ENCODE measurements at places on chromosomes 7 and 10.

DNA sequence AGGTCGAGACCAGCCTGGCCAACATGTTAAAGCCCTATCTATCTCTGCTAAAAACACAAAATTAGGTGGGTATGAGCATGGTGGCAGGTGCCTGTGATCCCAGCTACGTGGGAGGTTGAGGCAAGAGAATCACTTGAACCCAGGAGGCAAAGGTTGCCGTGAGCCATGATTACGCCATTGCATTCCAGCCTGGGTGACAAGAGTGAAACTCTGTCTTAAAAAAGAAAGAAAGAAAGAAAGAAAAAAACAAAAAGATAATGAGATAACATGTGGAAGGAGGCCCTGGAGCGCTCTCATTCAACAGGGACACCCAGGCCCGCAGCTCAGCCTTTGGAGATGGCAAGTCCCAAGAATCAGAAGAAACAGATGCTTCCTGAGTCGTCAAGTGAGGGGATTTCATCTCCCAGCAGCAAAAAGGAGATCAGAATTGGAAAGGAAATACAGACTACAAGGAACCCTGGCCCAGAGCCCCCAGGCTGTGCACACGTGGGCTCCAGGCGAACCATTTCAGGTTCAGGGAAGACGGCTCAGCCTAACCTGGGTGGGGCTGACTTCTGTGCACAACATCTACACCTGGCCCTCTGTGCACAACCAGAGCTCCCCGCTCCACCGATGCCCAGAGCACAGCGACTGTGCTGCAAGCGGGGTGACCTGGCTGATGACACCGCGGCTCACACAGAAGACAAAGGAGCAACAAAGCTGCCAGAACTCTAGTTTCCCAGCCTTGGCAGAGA, 33.3 kb downstream of the GNA12 start:
- no peak for DNase-seq

- no peak for DNase-seq
Observed at GRCh38 chr10:126009650-126010049, 113.3 kb downstream of the FANK1 start.

DNA sequence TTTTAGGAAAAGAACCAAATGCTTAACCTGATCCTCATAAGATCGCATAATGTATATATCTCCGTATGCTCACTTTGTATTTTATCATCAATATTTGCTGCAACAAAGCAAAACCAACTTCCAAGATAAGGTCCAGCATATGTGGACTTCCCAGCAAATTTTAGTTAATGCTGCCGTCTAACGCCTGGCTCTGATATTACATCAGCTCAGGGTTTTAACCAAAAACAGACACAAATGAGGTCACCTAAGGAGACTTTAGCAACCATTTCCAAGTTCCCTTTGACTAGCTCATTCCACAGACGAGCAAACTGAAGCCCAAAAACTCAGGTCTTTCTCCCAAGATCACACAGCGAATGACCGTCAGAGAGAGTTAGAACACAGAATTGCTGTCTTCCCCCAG, 59.4 kb upstream of the UCN3 start:
- DNase-seq: no peak

DNA sequence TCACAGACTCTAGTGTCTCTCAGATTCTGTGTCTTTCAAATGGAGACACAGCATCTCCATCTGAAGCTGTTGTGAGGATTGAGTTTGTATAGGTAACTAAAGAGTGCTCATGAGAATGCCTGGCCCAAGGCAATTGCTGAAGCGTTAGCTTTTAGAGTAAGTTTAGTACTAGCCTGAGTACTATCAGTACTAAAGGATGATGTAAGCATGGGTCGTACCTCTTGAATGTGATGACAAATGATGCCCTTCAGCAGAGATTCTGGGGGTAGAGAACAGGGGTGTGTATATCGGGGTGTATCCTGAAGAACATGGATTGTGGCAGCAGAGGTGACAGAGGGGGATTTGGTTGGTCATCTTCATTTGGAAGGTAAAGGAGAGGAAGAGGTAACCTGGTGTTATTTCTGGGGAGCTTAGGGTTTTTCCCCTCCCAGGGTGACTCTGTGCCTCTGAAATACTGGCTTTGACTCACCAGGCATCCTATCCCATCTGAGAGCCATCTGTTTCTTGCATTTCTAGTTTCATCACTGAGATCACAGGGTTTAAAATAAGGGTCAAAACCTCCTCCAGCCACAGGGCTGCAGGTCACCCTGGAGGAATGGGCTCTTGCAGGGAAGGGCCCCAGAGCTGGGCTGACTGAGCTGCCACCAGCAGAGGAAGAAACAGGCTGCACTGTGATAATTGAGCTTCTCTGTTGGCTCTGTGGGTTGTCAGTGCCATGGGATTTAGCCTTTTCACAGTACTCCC, 756.0 kb downstream of the KCNMA1 start:
- DNase-seq: no peak

GRCh38 chr10:71206911-71207310, 5.5 kb upstream of the UNC5B start:
- no peak for DNase-seq

GRCh38 chr7:159010937-159011721, 133.5 kb downstream of the VIPR2 start:
- DNase-seq: no peak

DNA sequence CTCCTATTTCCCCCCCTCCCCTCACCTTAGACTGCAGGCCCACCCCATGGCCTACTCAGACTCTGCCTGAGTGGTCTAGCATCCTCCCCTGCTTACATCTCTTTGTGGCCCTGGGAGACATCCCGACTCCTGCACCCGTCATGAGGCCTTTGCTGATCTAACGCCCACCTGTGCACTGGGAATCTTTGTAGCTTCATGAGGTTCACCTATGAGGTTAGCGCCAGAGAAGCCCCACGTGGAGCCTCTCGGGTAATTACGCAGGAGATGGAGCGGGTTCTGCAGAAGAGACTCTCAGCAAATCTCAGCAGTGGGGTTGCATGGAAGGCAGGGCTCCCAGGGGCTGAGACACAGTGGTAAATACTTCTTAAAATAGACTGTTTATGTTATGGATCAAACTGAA, 43.5 kb upstream of the HSPA12A start:
- DNase-seq: no peak

GRCh38 chr10:25933653-25934608, at the start of gene MYO3A:
Gene MYO3A (plus strand): TSS chr10:25934229. CDS start chr10:25952111, 17,882 bp downstream.
- no peak for DNase-seq
